ENCODE measurements at places on chromosomes 13 and 19.

- no peak for DNase-seq
Measured at GRCh38 chr13:97798171-97798821, 155.2 kb upstream of the IPO5 start.

DNA sequence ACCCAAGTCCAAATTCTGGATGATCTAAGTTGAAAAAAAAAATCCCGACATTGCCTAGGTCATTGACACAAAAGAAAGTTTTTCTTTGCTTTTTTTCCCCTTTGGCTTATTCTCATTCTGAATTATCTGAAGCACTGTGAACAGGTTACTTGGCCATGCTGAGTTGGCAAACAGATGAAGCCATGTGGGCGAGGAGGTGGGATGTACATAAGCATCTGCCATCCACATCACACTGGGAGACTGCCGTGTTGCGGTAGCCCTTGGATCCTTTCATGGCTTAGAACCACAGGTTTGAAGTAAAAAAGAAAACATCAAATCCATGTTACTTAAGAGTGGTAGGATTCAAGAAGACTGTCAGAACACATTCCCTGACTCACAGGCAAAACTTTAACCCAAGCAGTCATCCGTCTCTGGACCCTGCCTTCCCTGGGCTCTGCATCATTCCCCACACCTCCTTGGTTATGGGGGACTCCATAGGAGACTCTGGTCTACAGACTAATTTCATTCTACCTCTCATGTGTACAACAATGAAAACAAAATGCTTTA lies 242.5 kb upstream of the SERP2 start:
- no peak for DNase-seq

GRCh38 chr19:5011476-5012238 lies 42.7 kb downstream of the KDM4B start:
- no peak for DNase-seq

- no peak for DNase-seq
Measured at GRCh38 chr19:46218160-46218559, 11.4 kb upstream of the IGFL1 start.

GRCh38 chr13:73480779-73481559 lies 422.2 kb downstream of the KLF5 start:
- no peak for DNase-seq

DNA sequence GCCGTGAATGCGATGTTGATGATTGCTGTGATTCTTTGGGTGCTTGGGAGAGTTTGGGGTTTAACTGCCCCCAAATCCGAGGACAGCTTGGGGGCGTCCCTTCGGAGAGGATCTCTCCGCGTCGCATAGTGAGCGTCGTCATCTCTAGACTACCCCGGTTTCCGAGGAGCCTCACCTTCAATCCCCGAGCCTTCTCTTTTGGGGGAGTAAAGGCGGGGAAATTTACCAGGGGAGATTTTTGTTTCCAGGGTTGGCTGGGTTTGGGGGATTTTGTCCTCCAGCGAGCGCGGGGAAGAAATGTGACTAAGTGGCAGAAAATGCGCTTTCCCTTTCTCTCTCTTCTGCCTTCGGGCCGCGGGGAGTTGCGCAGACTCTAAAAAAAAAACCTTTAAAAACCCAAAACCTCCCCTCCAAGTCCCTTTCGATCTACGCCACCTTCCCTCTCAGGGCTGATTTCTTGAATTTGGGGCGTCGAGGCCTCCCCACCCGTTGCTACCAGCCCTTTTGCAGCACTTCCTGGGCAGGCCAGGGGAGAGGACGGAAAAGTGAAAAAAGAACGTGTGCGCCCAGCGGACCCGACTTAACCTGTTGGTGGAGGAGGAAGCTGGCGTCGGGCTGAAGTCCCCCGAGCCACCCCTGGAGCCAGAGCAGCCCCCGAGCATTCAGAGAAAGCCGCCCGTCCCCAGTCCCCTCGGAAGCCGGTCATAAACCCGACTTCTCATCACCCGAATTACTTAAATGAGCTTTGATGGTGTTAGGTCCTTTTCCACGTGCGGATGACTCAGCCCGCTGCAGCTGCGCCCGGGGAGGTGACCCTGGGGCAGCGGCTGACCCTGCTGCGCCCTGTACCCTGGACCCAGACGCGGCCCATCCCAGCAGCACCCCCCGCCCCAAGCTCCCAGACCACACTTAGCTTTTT lies 17.7 kb downstream of the NFIX start:
- no peak for DNase-seq

- no peak for DNase-seq
Measured at GRCh38 chr13:99501848-99502301, 603 bp downstream of the TM9SF2 start.
